ENCODE measurements at places on chromosomes 6 and 20. TPM values are rescaled to one million over a fixed set of nuclear protein-coding genes. Genes with fewer than 3 reads are reported as not detected.

Gene ABHD16B
- not detected for total RNA-seq

DNA sequence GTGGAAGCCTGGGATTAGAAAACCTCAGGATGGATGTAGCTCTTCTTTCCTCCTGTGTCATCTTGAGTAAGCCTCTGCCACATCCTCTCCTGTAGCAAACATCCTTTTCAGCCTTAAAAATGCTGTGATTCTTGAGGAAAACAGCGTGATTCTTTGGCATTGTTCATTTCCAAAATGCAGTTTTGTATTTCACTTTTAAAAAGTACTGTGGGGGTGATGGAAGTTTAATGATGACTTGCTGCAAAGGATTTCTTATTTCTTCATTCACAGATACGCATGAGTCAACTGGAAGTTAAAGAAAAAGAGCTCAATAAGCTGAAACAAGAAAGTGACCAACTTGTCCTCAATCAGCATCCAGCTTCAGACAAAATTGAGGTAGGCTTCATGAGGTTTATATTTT is 23.9 kb upstream of the SNRNP48 start:
- no peak for DNase-seq

GRCh38 chr6:112912416-112913101 is 565.4 kb downstream of the RFPL4B start:
- DNase-seq: no peak

Gene CST3
- total RNA-seq: 0.54 TPM

- no peak for DNase-seq
Observed at GRCh38 chr20:42958367-42959069, 231.2 kb downstream of the PTPRT start.

DNA sequence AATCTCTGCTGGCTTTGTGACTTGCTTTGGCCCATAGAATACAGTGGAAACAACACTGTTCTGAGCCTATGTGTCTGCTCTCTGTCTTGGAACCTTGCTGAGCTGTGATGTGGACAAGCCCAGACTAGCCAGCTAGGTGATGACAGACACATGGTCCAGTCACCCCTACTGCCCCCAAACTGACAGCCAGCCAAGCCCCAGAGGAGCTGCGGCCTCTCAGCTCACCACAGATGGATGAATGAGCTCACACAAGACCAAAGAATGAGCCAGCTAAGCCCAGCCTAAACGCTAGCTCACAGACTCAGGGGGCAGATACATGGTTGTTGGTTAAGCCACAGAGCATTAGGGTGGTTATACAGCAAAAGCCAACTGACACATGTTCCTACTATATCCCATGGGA is 4.1 kb downstream of the AARS2 start:
- no peak for DNase-seq

- DNase-seq: no peak
Observed at GRCh38 chr6:104322841-104323240, 536.9 kb downstream of the HACE1 start.

Gene CST5
- not detected for total RNA-seq

DNA sequence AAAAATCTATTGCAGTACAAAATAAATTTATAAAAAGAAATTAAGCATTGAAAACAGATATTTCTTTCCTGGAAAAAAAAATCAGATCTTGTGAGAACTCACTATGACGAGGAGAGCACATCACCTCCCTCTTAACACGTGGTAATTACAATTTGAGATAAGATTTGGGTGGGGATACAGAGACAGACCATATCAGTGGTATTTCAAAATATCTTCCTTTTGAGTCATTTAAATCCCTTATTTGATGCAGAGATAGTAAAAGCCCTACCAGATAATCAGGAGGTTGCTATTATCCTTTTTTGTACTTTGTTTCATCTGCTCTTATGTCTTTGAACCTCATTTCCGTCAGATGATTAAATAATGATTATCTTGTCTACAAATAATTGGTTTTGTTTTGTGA is 800.4 kb downstream of the KIF16B start:
- DNase-seq: no peak

Gene CTAGE9
- not detected for total RNA-seq

Gene PRPH2
- 0.06 TPM for total RNA-seq

DNA sequence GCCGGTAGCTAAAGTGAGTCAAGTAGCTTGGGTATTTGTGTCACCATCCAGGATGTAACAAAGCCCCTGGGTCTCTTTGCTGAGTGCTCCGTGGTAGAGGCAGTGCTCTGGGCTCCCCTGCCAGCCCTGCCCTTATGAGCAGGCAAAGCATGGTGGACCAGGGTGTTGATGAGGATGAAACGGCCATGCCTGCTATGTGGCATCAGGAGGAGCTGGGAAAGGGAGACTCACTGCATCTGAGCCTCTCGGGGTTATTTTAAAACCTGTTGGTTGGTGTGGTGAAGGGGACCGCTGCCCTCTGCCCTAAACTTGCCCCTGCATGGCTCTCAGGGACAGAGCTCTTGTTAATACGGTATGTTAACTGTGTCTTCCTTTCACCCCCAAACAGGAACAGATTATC is 143.1 kb downstream of the DTNBP1 start:
- DNase-seq: no peak

- no peak for DNase-seq
Observed at GRCh38 chr20:31790401-31790800, 28.8 kb upstream of the MYLK2 start.

Gene SIRPG
- total RNA-seq: 35.8 TPM

- DNase-seq: no peak
Observed at GRCh38 chr20:17227669-17228623, 1.1 kb downstream of the PCSK2 start.

DNA sequence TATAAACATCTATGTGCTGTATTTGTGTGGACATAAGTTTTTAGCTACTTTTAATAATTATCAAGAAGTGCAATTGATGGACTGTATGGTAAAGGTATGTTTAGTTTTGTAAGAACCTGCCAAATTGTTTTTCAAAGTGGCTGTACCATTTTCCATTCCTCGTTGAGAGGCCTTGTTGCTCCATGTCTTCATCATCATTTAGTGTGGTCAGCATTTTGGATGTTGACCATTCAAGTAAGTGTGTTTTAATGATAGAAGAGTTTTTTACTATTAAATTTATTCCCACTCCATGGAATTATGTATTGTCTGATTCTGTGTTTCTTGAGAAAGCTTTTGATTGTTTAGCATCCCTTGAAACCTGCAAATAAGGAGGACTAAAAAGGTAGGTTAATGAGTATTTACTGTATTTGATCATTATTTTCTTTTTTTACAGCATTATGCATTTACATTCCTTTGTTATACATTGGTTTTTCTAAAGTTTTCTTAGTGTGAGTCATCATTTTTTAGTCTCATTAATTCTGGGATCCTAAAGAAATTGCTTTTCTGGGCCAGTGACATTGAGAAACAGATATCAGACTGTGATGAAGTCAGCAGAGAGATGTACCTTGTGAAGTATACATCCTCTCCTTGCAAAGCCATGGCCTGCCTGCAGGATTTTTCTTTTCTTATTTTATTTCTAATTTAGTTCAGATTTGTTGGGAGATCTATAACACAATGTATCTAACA is 312.8 kb upstream of the PTCHD4 start:
- DNase-seq: no peak

Gene TRIM10
- total RNA-seq: not detected

GRCh38 chr6:69022993-69023392 is 387.9 kb downstream of the ADGRB3 start:
- no peak for DNase-seq

Gene TRMT6
- total RNA-seq: 34.1 TPM

DNA sequence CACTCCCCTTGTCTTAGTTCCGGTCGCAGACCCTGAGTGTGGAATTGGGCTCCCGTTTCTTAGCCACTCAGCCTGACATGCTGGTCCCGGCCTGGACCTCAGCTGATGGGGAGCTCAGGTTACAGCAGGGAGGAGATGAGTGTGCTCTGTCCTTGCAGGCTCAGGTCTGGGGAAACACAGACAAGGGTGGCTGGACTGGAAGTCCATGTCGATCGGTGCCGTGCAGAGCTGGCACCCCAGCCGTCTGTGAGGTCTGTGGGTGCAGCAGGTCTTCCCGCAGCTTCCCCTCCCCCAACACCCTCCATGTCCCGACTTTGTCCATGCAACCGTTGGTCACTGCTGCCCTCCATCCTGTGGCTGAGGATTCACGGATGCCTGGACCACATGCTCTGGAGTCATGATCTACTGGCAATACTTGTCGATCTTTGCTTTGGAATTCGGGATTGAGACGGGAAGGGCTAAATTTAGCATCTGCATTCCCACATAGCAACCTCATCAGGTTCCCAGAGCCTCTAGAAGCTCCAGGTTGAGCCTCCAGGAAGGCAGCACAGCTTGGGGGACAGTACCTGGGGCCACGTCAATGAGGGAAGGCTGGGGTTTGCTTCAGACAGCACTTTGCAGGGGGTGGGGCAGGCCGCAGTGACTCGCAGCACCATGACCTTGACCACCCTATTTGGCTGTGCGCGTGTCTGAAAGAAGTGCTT is 118.8 kb downstream of the PSMB1 start:
- DNase-seq: no peak

GRCh38 chr20:49563015-49563980 is 4.6 kb downstream of the PTGIS start:
- no peak for DNase-seq

- DNase-seq: no peak
Observed at GRCh38 chr6:62971976-62972658, 239.2 kb upstream of the FKBP1C start.

Gene CCN5
- not detected for total RNA-seq

DNA sequence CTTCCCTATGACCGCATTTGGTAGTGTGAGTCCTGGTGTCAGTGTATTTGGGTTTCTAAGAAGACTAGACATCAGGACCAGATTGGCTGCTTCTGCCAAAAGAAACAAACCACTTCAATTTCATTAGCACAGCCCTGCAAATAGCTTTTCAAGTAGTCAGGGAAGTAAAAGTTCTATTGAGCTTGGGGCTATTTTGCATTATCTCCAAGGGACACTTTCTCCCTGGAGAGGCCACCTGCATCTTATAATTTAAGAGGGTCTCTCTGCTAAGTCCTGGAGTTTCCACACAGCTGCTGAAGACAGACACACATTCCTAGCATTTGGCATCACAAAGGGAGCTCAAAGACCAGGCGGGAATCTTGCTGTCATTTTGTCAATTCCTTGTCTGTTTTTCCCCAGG is 141.2 kb downstream of the BMP2 start:
- no peak for DNase-seq

GRCh38 chr20:48060841-48061720 is 275.8 kb upstream of the SULF2 start:
- no peak for DNase-seq

- no peak for DNase-seq
Observed at GRCh38 chr6:129801909-129802308, 59.2 kb downstream of the TMEM244 start.

DNA sequence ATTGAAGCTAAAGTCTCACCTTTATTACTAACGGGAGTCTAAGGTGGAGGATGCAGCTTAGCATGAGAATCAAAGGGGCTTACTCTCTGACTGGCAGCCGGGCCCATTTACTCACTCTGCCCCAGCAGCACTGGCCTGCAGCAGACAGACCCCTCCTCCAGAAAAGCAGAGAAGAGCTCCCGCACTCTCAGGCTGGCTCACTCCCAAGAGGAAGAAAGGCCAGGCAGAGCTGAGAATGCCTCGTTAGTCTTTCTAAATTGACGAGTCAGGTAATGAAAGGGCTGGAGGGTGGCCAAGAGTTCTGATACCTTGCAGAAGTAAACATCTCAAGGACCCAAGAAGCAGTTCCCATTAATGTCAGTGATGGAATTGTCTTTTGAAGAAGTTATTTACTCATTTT is 44.5 kb upstream of the IL20RA start:
- DNase-seq: no peak
